Brain pericyte (primary cell): ENCODE measurements at places on chromosomes 3 and 15.

GRCh38 chr3:66738625-66739365 lies 238.0 kb upstream of the LRIG1 start:
- peak; percentile 42 for DNase-seq

DNA sequence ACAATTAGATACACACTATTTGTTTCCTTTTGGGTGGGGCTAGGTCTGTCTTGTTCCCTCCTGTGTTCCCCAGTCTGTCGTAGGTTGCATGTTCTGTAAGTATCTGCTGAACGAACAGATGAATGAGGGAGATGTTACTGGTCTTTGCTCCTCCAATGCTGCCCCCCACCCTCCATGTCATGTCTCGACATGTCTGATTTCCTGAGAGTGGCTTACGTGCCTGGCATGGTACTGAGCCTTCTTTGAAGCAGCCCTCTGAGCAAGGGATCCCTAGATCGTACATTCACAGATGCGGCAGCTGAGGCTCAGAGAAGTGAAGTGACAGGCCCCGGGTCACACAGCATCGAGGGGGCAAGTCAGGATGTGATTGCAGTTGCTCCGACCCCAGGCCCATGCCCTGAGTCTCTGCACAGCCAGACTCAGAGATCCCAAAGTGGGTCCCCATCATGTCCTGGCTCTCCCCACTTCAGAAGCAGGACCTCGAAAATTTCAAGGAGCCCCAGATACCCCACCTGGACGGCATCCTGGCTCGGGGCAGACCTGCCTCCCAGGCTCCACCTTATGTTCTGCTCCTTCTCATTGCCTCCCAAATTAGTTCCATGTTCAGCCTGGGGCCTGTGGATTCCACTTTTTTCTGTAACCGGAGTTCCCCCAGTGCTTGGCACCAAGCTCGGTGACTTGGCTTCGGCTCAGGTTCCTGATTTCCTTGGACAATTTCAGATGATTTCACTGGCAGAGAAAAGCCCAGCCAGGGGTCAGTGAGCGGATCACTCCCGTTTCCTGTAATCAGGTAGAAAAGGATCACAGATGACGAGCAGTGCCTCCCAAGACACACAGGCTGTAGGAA lies 24.7 kb downstream of the GOLGA6L2 start:
- DNase-seq = no peak

GRCh38 chr15:41894251-41894790 lies 468 bp upstream of the SPTBN5 start:
- DNase-seq = no peak

DNA sequence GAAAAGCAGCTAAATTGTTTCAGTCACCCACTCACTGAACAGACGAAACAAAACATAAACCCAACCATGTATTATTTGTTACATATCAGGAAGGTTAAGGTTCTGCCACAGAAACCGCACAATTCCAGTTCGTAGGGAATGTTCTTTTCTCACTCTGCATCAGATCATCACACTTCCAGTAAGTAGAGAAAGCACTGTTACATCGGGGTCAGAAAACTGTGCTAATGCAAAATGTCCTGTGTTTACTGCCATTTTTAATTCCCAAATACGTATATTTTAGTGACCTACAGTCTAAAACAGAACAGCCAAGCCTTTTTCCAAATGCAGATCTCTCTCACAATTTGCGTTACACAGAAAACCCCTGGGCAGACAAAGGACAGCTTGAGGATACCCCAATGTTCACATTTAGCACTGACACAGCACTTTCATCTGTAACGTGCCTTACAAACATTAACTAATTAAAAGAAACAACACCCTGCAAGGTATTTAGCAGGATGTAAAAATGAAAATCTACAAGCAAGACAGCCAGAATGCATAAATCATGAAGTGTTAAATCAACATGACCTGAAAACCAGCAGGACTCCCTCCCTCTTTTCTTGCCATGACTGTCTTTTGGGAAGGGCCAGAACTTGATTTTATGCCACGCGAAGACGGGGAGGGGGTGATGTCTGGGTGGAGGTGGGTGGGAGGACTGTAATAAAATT lies 34.8 kb upstream of the SKIL start:
- no peak for DNase-seq
